CD8-positive, alpha-beta T cell (primary cell): ENCODE measurements at places on chromosomes 1 and 21.

DNA sequence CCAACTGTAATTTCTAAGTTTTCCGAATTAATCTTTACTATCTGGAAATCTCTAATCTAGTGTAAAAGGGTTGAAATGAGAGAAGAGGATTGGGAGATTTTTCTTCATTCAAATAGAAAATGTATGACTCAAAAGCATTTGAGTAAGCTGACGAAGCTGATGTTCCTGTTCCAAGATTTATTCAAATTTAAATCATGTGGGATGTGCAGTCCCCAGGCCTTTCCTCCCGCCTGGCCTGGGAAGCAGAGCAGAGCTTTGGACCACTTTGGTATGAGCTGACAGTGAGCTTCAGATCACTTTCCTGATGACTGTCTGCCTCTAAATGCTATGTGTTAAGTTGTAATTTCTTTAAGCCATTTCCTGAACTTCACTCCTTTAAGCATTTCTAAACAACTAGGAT is 192.0 kb downstream of the DHRS3 start:
- no peak for DNase-seq

- DNase-seq = no peak
Measured at GRCh38 chr1:30909365-30910068, 959 bp upstream of the SDC3 start.

- DNase-seq = no peak
Measured at GRCh38 chr1:203428981-203429599, 46.5 kb upstream of the PRELP start.

- no peak for DNase-seq
Measured at GRCh38 chr1:173562813-173563212, 40.1 kb downstream of the SLC9C2 start.

GRCh38 chr1:157878059-157878458 is 36.5 kb upstream of the CD5L start:
- no peak for DNase-seq

GRCh38 chr21:44052830-44053226 is 40.7 kb downstream of the TRAPPC10 start:
- DNase-seq = no peak

DNA sequence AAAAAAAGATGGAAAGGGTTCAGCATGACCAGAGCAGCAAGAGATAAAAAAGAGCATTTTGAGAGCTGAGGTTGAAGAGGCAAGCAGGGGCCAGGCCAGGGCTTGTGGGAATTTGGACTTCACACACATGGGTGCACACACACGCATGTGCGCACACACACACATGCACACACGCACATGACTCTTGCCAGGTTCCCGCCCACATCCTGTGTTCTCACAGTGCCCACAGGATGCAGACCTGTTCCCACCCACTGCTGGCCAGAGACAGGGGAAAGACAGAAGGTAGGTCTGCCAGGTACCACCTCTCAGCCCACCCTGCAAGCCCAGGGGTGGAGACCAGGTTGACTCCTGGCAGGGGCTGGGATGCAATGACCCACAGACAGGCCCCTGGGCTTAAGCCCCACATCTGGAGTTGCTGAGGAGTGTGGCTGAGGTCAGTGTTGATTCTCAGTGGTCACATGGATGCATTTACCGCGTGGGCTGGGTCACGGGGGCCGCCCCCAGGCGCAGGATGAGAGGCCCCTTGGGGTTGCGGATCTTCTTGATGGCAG is 4.4 kb downstream of the COL16A1 start:
- DNase-seq = no peak

DNA sequence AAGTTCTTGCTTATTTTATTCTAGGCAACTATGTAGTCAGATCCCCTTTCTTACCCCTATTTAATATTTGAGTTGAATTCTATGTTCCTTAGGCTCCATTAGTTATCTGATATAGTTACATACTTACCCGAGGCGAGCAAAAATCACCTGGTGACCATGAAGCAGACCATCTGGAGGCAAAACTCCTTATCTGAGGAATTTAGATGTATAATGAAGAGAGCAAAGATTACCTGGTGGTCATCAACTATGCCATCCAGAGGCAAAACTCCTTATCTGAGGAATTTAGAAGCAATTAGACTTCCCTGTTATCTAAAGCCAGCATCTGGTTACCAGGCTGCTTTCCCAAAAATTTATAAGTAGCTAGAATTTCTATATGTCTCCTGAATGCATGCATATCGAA is 129.9 kb downstream of the PATJ start:
- no peak for DNase-seq

DNA sequence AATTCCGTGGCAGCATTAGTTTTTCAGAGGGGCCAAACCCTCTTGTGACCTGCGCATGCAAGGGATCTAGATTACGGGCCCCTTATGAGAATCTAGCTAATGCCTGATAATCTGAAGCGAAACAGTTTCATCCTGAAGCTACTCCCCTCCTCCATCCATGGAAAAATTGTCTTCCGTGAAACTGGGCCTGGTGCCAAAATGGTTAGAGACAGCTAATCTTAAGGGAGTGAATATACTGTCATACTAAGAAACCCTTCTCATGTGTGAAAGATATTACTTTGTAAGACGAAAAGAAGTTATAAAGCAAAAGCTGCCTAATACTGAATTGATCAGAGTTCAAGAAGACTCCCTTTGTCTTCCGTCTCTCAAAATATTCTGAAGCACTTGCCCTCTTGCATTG is 166.3 kb downstream of the DUSP10 start:
- no peak for DNase-seq

DNA sequence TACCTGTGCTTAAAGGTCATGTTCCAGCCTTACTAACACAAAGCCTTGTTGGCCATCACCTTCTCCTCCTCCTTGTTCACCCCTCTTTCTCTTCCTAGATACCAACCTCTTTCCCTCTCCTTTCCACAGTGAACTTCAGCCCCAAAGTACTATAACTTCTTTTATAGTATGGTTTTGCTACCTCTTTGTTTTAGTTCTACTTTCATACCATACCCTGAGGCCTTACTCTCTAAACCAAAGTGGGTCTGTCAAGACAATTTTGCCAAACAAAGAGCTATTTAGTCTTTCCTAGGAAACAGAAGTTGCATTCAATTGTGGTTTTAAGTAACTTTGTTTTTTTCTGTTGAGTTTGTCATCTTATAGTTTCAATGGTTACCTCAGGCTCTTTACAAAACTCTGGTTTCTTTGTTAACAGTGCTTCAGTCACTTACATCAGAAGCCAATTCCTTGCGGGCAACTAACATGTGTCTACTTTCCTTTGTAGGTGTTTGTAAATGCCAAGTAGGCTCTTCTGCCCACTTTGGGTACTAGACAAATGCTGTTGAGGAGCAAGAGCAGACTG is 623.9 kb upstream of the PKN2 start:
- no peak for DNase-seq

DNA sequence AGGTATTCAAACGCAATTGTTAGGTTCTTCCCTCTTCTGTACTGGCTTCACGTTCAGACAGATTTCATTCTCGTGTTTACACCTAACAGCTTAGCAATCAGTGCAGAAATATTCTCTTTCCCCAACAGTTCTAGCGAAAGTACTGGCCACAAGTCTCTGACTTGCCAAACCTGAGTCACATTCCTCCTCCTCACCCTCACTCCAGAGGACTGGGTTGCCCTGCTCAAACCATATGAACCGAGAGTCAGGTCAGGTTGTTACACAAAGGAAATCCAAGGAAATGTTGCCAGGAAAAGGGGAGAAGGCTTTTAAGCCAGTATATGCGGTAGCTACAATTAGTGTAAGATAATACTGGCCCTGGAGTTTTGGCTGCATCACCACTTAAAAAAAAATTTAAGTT is 282.5 kb downstream of the RGS7 start:
- DNase-seq = no peak

DNA sequence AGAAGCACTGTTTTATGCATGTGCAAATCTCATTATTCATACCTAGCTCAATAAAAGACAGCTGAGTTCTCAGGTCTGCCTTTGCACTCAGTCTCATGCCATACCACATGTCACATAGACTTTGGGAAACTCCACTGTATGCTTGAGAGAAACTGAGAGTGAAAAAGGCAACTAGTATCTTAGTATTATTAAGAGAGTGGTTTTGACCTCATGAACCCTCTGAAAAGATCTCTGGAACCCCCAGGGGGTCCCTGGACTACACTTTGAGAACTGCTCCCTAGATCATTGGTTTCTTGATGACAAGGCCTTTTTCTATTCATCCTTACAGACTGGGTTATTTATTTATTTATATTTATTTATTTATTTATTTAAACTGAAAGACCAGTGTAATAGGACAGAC is 3.7 kb upstream of the RHEX start:
- DNase-seq = no peak

- DNase-seq = no peak
Measured at GRCh38 chr1:232463225-232463624, 166.7 kb downstream of the SIPA1L2 start.

GRCh38 chr1:94986783-94987182 is 59.9 kb upstream of the CNN3 start:
- DNase-seq = no peak

- no peak for DNase-seq
Measured at GRCh38 chr1:205191622-205192021, 19.9 kb downstream of the DSTYK start.

DNA sequence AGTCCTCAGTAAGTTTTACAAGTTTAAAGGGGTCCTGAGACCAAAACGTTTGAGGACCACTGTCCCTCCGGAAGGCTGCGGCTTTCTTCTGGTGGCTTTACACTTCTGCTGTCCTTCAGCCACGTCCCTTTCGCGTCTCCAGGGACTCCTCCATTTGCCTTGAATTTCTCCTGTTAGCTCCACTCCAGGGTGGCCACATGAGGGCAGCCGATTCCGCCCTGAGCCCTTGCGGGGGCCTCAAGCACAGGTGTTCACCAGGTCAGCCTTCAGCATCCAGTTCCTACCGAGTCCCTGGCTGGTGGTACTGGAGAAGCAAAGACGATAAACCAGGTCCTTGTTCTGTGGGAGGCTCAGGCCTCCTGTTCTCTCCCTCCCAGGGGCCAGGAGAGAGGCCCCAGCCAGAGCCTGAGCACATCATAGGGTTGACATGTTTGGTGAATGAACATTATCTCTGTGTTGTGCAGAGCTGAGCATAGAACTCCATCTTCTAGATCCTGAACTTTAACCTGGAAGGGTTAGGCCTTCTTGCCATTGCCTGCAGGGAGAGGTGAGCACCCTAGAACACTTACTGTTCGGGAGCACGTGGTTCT is 27.4 kb upstream of the COQ8A start:
- DNase-seq = peak; percentile 52

DNA sequence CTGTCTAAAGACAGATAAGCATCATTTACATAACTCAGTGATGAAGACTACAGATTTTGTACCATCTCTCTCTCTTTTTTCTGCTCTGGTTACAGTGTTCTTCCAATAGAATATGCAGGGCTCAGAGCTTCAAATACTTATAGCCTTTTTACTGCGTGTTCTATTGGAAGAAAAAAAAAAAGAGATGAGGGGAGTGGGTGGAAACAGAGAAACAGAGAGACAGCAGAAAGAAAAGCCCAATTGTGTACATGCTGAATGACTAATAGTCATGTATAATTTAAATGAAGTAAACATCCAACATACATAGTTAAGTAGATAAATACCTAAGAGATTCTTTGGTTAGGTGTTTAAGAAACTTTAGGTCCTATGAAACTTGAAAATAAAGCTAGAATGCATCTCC is 151.9 kb downstream of the HMCN1 start:
- no peak for DNase-seq
